T follicular helper cell (primary cell): ENCODE measurements at places on chromosomes 7 and 10.

GRCh38 chr10:110405380-110405779, 92.3 kb upstream of the DUSP5 start:
- DNase-seq = no peak

- DNase-seq = no peak
Observed at GRCh38 chr7:129535896-129536295, 33.6 kb downstream of the SMKR1 start.

- no peak for DNase-seq
Observed at GRCh38 chr10:48446785-48447184, 140.3 kb downstream of the MAPK8 start.

DNA sequence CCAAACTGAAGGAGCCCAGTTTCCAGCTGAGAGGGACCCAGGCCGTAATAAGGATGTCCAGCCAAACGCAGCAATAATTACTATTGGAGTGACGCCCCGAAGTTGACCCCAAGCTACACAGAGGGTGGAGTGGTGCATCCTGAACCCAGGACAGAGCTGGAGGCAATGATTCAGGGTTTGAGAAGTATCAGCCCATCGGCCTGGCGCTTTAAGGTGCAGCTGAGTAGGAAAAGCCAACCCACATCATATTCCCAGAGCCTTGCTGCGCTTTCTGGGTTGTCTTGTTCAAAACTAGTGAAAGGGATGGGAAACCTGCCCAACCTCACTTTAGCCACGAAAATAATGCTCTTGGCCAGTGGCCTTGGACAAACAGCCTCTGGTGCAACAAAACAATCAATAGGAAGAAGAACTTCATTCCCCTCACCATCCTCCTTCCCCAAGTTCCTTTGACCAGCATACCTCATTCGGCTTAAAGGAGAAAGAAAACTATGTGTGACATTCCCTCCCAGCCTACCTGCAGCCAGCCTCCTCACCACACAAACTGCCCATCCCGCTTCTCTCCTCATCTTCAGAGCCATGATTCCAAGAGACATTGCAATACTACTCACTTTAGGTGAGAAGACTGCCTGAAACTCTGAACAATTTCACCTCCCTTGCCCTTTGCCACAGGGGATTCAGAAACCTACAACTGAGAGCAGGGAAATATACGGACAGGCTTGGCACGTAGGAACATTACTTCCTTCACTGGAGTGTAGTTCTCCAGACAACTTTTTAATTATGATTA, 217.2 kb upstream of the MKLN1 start:
- no peak for DNase-seq

DNA sequence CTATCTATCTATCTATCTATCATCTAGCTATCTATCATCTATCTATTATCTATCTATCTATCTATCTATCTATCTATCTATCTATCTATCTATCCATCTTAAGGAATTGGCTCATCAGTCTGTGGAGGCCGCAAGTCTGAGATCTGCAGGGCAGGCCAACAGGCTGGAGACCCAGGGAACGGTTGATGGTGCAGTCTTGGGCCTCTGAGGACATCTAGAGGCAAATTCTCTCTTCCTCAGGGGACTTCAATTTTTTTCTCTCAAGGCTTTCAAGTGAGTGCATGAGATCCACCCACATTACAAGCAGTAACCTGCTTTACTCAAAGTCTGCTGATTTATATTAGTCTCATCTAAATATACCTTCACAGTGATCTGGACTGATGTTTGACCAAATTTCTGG, 197.0 kb downstream of the GLRX3 start:
- no peak for DNase-seq

- DNase-seq = no peak
Observed at GRCh38 chr10:383519-383918, 248.3 kb downstream of the ZMYND11 start.

DNA sequence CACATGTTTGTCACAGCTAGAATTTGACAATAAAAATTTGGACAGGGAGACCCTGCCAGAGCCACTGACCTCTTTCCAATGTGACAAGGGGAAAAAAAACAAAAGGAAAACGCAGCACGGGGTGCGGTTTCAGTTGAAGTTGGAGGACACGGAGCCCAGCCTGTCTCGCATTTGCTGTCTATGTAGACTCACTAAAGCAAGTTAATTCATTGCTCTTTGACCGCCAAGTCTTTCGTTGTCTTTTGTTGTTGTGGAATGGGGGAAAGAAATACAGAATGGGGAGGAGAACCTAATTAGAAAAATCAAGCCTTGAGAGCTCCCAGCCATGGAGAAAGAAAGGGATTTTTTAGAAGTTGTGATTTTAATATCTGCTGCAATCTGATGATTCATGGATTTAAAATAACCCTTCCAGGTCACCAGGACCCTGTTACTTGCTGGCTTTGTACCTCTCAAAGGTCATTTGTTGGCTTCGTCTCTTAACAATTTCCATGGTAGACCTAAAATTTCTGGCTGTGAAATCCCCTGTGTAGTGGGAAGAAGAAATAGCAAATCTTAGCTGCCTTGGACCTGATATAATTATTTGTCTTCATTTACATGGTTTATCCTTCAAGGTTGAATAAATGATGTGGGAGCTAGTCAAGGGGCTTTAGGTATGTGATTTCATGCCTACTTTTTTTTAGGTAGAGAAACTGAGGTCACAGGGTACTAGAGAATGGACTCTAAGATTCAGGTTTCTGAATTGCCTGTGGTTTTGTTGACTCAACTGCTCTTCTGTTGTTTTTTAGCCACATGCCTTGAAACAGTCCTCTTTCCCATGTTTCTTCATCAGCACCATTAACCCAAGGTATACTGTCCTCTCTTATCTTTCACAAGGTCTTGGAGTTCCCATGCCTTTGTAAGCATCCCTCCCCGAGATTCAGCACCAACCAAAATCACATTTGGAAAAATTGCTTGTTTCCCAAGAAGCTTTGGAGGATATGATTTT, 78.7 kb downstream of the TCF7L2 start:
- no peak for DNase-seq

DNA sequence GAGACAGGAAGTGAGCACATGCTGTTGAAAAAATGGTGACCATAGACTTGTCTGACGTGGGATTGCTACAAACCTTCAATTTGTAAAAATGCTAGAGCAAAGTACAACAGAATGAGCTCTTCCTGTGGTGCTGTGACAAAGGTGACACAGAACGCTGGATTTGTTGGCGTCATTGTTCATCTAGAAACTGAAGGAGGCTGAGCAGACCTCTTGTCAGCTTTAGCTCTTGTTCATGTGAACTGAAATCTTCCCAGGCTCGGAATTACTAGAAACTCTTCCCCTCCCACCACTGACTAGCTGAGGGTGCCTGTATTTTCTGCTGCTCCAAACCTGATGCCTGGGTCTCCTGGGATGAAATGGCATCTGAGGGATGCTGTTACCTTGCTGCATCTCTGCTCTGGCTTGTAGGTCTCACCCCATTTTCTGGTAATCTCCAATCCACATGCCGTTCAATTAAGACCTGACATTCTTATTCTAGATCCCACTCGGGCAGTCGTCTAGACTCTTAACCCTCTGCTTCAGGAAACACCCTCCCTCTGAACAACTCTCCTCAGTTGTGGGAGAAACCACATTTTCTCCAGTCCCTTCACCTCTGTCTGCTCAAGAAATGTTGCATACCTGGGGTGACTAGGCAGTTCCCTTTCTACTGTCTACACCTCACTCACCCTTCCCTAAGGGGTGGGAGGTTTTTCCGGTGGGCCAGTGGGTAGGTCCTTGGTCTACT, 349.3 kb downstream of the CXCL12 start:
- no peak for DNase-seq

DNA sequence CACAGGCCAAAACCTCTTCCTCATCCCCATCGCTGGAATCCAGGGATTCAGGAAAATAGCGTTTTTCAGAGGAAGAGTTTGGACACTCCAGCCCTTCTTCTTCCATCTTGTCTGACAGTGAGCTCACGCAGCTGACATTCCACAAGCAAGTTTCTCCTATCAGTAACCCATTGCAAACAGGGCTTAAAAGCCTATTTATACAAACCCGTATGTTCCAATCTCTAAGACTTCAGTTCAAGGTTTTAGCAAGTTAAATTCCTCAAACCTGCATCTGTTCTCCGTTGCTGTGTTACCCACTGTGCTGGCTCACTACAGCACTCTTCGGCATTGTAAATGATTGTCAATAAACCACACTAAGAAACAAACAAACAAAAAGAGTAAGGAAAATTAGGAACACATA, 373 bp downstream of the DHX32 start:
- no peak for DNase-seq

DNA sequence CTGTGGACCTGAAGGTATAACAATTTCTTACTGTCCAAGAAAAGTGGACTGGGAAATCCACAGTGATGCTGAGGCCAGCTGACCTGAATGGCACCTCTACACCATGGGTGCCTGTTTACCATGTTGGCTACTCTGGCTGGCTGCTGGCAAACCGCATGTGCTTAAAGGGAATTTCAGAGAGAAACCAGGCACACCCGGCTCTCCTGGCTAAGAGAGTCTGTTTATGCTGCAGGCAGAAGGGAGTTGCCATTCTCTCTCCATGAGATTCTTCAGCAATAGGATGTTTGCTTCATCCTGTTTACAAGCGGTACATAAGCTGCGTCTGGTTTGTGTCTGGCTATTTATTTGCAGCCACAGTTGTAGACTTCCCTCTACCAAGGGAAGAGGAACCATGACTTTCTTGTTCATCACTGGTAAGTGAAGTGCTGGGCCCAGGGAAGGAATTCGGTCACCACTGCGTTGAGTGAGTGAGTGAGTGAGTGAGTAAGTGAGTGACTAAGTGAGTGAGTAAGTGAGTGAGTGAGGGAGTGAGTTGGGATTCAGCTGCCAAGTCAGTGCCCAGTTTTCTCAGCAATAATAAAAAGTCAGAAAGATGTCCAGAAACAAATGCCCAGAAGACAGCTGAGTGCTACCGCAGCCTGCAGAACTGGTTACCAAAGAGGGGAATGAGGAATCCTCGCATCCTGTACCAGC, 90.4 kb downstream of the COBL start:
- DNase-seq = no peak

- no peak for DNase-seq
Observed at GRCh38 chr10:24383681-24384106, 174.8 kb downstream of the KIAA1217 start.

DNA sequence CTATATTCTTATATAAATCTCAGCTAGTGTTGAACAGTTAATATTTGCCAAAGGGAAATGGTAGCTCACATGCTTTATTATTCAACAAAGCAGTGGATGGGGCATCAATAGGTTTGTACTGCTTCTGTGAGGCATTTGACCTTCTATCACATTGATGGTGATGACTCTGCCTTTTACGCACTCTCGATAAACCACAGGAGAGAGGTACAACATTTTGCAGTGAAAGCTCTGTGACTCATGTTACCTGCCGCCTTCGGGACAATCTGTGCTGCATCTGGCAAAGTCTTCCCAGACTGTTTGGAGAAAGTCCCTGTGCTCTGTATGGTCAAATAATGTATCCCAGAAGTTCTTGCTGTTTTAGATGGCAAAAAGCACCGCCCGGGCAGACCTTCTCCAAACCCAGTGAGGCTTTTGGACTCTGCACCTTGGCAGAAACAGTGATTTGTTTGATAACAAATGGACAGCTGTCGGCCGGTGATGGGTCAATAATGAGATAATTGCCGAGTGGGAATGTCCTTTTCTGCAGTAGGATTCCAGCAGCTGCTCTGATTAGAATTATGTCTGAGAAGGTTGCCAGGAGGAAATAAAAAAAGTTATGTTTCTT, 61.0 kb downstream of the PLPP4 start:
- DNase-seq = no peak

- no peak for DNase-seq
Observed at GRCh38 chr10:132711613-132712121, 74.3 kb downstream of the NKX6-2 start.

GRCh38 chr10:46216003-46216634, 70.7 kb upstream of the ANTXRL start:
- no peak for DNase-seq

DNA sequence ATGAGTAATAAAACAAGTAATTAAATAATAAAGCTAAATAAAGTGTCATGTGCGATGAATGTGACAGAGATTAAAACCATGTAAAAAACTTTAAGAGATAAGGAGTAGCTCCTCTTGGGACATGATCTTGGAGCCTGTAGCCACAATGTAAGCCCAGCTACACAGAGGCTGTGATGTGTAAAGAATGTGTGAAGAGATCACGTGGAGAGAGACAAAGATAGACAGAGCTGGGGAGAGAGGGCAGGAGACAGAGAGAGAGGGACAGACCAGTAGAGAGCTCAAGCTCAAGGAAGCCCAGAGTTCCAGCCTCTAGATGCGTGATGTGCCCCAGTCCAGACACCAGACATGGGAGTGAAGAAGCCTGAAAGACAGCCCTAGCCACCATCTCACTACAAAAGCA, 644.1 kb downstream of the TNS3 start:
- no peak for DNase-seq

GRCh38 chr7:142583446-142583845, 165.8 kb upstream of the PRSS1 start:
- DNase-seq = no peak

GRCh38 chr7:148871030-148871429, 13.1 kb downstream of the EZH2 start:
- no peak for DNase-seq

DNA sequence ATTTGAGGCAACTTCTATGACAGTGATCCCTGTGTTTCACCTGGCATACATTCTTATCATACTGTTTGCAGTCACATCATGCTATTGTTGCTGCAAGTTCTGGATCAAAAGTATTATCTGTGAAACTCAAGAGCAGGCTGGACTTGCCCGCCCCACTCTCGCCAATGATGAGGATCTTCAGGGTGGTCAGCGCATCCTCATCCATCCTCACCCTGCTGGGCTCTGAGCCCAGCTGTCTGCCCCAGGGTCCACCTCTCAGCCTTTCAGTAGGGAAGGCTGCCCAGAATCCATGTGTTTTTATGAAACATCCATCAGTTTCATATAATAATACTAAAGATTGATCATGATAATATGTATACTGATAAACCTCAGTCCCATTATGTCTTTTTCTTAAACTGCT, 55.4 kb upstream of the KIF5B start:
- DNase-seq = no peak

GRCh38 chr7:139855498-139856270, 26.6 kb downstream of the TBXAS1 start:
- no peak for DNase-seq

GRCh38 chr10:107317592-107317991, 153.1 kb upstream of the SORCS1 start:
- no peak for DNase-seq

DNA sequence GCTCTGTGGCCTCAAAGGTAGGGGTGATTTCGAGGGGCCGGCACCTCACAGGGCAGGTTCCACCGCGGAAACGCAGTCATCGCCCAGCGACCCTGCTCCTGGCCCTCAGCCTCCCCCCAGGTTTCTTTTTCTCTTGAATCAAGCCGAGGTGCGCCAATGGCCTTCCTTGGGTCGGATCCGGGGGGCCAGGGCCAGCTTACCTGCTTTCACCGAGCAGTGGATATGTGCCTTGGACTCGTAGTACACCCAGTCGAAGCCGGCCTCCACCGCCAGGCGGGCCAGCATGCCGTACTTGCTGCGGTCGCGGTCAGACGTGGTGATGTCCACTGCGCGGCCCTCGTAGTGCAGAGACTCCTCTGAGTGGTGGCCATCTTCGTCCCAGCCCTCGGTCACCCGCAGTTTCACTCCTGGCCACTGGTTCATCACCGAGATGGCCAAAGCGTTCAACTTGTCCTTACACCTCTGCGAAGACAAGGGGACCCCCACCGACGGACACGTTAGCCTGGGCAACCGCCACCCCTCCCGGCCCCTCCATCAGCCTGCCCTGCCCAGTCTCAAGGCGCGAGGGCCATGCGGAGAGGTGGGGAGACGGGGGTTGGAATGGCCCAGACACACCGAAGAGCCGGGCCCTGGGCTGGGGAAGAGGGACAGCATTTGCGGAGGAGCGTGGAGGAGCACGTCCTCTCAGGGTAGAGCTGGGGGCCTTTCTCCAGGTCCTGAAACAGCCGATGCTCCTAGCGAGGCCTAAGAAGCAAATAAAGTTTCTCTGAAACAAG, 6.0 kb downstream of the SHH start:
- DNase-seq = no peak

- DNase-seq = no peak
Observed at GRCh38 chr7:132575982-132576720, at the start of gene PLXNA4. PLXNA4 (minus strand) TSS chr7:132576470; CDS start chr7:132508693, 67,777 bp downstream.
